T47D (cell line): ENCODE measurements at places on chromosomes 1 and 21.
A peak's percentile ranks its signal among the peaks of the same experiment; 100 is the strongest.

DNA sequence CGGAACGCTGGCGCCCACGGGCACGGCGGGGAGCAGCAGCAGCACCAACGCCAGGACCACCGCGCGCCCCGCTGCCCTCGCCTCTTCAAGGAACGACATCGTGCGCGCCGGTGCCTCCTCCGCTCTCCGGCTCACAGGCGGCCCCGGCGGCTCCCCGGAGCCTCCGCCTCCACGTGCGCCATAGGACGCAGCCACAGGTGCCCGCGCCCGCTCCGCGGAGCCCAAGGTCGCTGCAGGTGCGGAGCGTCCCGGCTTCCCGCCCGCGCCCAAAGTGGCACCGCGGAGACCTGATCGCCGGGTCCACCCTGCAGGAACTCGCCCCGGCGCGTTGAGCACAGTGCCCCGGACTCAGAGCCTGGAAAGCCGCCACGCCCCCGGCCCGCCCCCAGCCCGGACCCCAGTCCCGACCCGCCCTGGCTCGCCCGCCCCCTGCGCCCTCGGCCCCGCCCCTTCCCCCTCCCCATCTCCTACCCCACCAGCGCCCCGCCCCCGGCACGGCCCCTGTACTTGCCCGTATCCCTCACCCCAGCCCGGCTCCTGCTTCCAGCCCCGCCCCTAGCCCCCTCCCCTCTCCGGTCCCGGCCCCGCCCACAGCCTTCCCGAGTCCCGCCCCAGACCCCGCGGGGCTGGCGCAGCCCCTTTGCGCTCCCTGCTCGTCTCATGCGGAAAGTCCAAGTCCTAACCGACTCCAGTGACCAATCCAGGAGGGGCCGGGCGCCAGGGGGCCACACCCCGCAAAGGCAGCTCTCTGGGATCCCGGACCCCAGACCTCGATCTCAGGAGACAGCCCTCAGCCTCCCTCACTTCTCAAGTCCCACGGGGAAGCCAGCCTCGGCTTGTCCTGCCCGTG, at the start of gene MEGF6:
TSS of gene MEGF6 (minus strand) at position 339 of the 850 bp plus-strand sequence. CDS start at position 99, 240 bp downstream.
- DNase-seq: peak; percentile 69

DNA sequence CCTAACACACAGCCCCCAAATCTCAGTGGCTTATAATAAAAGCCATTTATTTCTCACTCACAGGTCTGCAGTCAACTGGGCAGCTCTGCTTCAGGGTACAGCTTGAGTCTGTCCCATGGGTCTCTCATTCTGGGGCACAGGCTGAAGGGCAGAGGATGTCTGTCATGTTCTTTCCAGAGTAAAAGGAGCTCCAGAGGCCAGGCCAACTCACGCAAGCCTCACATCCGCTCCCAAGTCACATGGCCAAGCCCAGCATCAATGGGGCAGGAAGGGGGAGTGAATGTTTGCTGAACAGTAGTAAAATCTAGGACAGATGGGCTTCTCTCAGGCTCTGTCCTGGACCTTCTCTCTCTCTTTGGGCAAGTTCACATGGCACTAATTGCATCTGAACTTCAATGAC, 7.1 kb upstream of the SSBP3 start:
- DNase-seq: no peak

DNA sequence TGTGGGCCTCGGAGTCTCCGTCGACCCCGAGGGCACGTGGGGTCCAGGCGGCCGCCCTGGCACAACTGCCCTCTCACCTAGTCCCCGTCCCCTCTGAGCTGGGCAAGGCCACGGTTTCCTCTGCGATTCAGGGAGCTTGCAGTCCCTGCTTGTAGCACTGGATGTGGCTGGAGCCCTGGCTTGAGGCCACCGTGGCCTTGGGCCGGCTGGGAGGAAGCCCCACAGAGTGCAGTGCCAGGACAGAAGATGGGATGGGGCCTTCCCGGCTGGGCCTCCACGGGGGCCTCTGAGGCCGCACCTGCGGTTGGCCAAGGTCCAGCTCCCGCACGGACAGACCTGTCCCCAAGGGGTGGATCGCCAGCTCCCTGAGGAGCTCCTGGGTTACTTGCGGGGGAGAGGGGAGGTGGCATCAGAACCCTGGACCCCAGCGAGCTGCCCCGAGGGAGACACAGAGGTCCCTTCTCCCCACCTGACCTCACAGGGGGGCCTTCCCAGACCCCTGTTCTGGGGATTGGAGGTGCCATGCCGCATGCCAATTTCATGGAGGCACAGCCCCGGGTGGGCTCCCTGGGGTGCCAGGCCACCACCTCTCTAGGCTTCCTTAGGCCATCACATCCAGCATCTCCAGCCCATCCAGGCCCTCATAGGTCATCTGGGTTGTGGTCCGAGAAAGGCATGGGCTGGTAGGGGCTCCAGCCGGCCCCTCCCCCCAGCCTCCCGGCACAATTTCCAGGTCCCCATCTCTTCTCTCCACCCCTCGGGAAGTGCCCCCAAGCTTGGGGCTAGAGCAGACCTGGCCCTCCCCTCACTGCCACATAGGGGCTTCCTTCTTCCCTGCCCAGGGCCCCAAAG, 80.8 kb downstream of the MORN1 start:
- no peak for DNase-seq

- no peak for DNase-seq
These were observed 817 bp downstream of the KLHL17 start for GRCh38 chr1:961132-961669.

GRCh38 chr1:94265906-94266305, 28.5 kb upstream of the ARHGAP29 start:
- no peak for DNase-seq

DNA sequence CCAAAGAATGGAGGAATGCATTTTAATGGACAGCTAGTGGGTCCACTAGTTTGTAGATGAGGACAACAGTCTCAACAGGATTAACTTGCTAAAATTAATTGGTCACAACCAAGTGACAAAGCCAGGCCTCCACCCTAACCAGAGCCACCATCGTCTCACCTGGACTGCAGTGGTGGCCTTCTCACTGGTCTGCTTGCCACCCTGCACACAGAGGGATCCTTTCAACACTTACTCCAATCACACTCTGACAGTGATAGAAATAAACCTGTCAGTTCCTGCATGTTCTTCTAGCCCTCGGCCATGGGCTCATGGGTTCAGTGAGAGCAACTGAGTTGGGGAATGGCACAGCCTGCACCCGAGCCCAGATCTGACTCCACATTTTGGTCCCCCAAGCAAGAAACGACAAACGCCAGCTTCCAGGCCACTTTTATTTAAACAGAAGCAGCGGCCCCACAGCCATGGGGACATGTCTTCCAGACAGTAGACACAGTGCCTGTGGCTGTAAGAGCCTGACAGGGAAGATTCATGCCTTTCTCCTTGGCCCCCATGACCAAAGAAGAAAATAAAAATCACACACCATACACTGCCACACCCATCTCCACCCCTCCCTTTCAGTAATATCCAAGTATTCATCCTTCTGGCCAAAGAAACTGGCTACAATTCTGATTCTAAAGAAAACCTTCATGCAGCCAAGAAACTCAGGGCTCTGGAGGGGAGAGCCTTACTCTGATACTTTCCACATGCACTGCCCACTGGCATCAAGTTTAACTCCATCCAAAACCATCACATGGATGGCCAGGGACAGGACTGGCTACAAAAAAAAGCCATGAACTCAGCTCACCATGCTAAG, 37.6 kb downstream of the DHCR24 start:
- DNase-seq: no peak

- peak; percentile 68 for DNase-seq
These were observed 8.6 kb upstream of the ATP5PO start for GRCh38 chr21:33924079-33924765.

- DNase-seq: no peak
These were observed 6.3 kb downstream of the HPCA start for GRCh38 chr1:32892368-32893197.

GRCh38 chr1:27885114-27885528, 12.8 kb downstream of the THEMIS2 start:
- DNase-seq: no peak

- DNase-seq: no peak
These were observed 51.0 kb downstream of the TNN start for GRCh38 chr1:175118375-175119367.

- DNase-seq: no peak
These were observed 3.5 kb upstream of the SLC44A5 start for GRCh38 chr1:75614399-75614756.

GRCh38 chr1:157725221-157725577, 24.6 kb upstream of the FCRL3 start:
- no peak for DNase-seq

GRCh38 chr1:158043232-158043631, 49.8 kb downstream of the KIRREL1 start:
- DNase-seq: no peak

- no peak for DNase-seq
These were observed 155.1 kb downstream of the SIPA1L2 start for GRCh38 chr1:232474826-232475225.

DNA sequence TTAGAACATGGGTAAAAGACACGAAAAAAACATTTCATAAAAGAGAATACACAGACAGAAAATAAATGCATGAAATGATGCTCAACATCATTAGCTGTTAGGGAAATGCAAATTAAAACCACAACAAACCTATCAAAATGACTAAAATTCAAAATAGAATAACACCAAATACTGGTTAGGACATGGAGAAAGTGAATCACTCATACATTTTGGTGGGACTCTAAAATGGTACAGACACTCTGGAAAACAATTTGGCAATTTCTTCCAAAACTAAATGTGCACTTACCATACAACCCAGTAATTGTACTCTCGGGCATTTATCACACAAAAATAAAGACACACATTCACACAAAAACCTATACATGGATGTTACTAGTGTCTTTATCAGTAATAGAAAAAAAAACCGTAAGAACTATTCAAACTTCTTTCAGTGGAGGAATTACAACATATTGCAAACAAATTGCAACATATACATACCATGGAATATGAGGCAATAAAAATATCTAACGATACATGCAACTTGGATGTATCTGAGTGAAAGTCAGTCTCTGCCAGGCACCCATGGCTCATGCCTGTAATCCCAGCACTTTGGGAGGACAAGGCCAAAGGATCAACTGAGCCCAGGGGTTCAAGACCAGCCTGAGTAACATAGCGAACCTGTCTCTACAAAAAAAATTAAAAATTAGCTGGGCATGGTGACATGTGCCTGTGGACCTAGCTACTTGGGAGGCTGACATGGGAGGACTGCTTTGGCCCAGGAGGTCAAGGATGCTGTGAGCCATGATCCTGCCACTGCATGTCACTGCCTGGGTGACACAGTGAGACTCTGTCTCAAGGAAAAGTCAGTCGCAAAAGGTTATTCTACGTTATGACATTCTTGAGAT, 19.6 kb downstream of the HSF2BP start:
- DNase-seq: no peak

DNA sequence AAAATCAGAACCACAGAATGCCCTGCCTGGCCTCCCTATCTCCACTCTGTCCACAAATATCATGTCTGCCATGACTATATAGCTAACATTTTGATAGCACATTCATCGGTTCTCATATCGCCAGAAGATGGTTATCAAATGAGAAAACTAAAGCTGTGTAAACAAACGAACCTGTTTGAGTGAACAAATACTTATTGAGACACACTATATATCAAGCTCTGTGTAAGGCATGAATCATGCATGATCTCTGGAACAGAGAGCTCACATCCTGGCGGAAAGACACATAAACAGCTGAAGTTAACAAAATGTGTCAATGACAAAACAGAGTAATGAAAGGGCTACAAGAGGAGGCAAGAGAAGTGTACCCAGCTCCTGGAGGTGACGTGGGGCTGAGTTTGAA, 13.1 kb downstream of the KCND3 start:
- no peak for DNase-seq

DNA sequence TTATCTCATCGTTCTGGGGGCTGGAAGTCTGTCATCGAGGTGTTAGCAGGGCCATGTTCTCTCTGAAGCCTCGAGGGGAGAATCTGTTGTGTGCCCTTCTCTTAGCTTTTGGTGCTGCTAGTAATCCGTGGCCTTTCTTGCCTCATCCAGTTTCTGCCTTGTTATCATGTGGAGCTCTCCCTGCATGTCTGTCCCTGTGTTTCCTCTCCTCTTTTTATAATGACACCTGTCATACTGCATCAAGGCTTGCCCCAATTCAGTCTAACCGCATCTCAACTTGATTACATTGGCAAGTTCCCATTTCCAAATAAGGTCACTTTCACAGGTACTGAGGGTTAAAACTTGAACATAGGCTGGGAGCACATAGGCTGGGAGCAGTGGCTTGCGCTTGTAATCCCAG, 82.6 kb upstream of the CNIH3 start:
- no peak for DNase-seq

DNA sequence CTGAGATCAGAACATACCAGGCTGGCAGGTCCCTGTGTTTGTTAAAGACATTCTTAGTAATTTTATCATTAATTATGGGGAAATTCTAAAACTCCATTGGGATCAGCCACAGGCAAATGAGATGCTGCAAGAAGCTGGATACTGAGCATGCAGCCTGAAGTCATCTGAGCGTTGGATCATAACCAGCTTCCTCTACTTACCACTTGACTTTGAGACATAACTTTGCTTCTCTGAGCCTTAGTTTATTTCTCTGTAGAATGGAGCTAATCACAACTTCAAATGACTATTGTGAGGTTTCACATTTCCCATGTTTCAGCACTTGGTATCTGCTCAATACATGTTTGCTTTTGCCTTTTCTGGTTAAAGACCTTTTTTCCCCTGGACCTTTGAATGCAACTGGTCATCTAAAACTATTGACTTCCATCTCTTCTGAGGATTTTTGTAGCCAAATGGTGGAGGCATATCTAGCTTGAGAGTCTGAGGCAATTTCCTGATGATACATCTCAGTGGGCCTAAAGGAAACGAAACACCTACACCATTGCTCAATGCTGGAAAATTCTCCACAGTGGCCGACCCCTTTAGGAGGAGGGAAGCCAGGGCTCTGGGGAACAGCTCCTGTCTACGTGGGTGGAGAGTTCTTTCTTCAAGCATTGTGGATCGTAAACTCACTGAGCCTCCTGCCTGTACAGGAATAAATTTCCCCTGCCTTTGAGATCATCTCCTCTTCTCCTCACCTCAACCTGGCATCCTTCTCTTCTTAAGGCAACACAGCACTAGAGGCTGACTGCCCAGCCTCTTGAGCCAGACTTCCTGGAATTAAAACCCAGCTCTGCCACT, 109.1 kb upstream of the HOOK1 start:
- DNase-seq: no peak

- no peak for DNase-seq
These were observed 396.7 kb downstream of the PTPRU start for GRCh38 chr1:29632806-29633615.

DNA sequence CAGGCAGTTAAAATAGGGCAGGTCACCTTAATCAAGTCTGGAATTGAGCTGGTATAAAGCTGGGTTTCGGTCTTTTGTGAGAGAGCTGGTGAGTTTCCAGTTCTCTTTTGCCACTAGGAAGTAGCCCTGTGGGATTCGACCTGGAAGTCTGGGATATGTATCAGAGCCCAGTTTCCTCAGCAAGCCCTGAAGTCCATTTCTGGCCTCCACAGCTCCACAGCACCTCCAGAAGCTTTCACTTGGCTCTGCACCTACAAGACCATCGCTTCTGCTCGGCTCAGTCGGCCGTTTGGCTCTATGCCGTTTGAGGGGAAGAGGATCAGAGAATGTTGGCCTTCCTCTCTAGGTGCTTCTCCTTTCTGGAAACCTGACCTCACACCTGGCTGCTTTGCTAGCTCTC, 148.0 kb downstream of the GALNT2 start:
- DNase-seq: peak; percentile 33

- DNase-seq: no peak
These were observed 90.4 kb downstream of the TIAM1 start for GRCh38 chr21:31253684-31254083.
